ENCODE measurements at places on chromosomes 5 and 9.
A peak's percentile ranks its signal among the peaks of the same experiment; 100 is the strongest.

GRCh38 chr5:91291628-91292569 lies 91.2 kb downstream of the ARRDC3 start:
- DNase-seq = peak; percentile 66

GRCh38 chr5:76125888-76126287 lies 42.7 kb downstream of the SV2C start:
- DNase-seq = peak; percentile 12

GRCh38 chr9:104991144-104991953 lies 63.4 kb upstream of the ABCA1 start:
- DNase-seq = peak; percentile 97

DNA sequence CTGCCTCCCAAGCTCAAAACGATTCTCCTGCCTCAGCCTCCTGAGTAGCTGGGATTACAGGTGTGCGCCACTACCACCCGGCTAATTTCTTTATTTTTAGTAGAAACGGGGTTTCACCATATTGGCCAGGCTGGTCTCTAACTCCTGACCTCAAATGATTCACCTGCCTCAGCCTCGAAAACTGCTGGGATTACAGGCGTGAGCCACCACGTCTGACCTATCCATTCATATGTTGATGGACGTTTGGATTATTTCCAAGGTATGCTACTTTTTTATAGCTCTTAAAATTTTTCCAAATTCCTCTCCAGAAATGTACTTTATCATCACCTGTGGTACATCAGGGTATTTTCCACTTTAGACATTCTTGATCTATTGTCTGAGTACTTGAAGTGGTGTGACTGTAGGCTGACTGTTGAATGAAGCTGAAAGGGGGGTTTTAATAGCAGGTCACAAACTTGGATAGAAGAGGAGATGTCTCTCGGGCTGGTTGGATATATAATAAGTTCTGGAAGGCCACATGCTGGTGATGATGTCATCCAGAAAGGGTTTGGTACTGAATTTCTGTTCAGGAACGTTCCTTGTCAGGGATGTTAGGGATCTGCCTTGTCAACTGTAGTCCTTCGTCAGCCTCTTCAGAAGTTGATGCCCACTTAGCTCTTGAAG lies 7.4 kb downstream of the CTNNA1 start:
- DNase-seq = no peak

DNA sequence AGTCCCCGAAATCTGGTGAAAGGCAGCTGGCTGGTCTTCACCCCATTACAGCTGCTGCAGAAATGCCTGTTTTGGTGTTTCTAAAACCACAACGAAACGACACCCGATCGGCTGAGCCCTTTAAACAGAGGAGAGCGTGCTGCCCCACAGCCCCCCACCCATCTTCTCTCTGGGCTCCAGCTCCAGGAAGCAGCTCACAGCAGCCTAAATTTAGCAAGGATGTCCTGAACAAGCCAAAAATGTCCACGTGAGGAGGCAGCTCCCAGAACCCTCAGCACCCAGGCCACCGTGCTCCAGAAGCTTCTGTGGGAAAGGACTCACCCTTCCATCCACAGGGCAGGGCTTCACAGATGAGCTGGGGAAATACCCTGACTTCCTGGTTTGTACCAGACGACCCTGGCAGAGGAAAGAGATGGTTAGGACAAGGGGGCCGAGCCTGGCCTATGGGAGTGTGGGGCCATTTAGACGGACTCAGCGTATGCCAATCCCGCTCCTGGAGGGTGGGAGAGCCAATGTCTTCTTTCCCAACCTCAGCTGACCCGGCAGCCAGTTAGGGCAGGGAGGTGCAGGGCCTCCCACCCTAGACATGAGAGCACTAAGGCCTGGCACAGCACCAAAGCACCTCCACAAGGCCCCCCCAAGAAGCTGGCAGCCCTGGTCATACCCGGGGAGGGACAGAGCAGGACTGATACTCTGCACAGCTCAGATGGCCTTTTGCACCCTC lies 39.1 kb upstream of the SARDH start:
- no peak for DNase-seq

- peak; percentile 69 for DNase-seq
Measured at GRCh38 chr9:86843206-86843605, 104.1 kb downstream of the GAS1 start.

GRCh38 chr5:134994560-134995156 lies 27.0 kb downstream of the CATSPER3 start:
- DNase-seq = no peak

- no peak for DNase-seq
Measured at GRCh38 chr5:88251048-88251711, 17.5 kb downstream of the TMEM161B start.

DNA sequence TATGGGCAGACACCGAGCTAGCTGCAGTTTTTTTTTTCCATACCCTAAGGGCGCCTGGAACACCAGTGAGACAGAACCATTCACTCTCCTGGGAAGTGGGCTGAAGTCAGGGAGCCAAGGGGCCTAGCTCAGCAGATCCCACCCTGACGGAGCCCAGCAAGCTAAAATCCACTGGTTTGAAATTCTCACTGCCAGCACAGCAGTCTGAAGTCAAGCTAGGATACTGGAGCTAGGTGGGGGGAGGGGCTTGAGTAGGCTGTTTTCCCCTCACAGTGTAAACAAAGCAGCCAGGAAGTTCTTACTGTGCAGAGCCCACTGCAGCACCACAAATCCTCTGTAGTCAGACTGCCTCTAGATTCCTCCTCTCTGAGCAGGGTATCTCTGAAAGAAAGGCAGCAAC lies 151.7 kb upstream of the HCN1 start:
- no peak for DNase-seq

GRCh38 chr9:138061631-138062030 lies 184.0 kb downstream of the CACNA1B start:
- DNase-seq = no peak

- peak; percentile 45 for DNase-seq
Measured at GRCh38 chr5:159951834-159952233, 35.6 kb downstream of the ADRA1B start.

DNA sequence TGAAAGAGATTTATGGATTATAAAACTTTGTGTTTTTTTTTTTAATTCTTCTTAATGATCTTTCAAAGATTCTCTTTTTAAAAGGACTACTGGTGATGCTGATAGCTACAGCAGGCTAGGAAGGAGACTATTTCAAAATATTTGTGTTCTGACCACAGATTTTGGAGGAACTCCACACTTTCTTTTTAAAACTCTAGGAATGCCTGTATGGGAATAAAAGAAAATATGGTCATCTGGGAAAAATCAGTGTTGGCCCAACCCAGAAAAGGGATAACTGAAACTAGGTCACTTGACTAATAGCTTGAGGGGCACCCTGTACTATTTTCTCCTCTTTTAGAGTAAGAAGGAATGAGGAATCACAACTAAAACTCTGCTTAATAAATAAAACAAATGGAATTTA lies 97.6 kb upstream of the ADAMTS19 start:
- DNase-seq = peak; percentile 84

DNA sequence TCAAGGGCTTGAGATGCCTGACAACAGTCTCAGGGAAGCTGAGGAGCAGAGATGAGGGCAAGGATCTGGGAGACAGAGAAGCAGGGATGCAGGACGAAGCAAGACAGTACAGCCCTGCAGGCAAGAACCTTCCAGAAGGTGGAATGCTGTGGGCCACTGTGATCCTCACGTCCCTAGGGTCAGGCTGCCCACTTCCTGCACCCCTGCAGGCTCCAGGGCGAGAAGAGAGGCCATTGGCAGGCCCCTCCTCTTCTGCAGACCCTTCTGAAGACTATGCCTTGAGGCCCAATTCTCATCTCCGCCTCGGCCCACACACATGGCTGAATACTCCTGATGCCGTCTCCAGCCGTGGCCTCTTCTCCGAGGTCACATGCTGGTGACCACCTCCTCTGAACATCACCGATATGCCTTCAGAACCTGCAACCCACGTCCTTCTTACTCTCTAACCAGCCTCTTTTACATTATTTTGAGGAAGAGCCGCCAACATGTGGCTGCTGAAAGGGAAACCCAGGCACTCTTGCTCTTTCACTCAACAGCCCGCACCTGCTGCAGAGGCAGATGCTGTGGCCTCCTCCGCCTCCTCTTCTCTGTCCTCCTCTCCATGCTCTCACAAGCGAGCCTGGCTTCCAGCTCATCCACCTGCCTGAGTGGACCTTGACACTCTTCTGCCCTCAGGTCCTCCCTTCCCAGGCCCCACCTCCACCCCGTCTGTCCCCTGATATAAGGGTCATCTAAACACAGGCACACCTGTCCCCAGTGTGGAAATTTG lies 181.5 kb downstream of the IRX2 start:
- no peak for DNase-seq

GRCh38 chr9:109031241-109031640 lies 17.9 kb upstream of the CTNNAL1 start:
- DNase-seq = no peak

DNA sequence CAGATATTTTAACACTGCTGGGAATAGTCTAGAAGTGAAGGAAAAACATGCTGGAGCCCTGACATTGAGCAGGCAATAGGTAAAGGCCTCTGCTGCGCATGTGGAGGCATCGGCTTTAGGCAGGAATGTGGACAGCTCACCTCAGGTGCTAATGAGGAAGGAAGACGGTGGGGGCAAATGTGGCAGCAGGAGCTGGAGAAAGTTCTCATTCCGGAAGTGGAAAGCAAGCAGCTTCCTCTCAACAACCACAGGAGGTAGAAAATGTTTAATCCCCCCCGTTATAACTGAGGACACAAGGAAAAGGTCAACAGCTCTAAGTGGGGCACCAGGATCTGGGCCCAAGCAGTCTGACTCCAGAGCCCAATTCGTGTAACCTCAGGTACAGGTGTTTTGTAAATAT lies 7.6 kb upstream of the RPS14 start:
- DNase-seq = no peak

GRCh38 chr9:110641293-110641692 lies 27.3 kb upstream of the MUSK start:
- DNase-seq = peak; percentile 88

- DNase-seq = peak; percentile 54
Measured at GRCh38 chr9:81083854-81084512, 605.4 kb downstream of the TLE1 start.

DNA sequence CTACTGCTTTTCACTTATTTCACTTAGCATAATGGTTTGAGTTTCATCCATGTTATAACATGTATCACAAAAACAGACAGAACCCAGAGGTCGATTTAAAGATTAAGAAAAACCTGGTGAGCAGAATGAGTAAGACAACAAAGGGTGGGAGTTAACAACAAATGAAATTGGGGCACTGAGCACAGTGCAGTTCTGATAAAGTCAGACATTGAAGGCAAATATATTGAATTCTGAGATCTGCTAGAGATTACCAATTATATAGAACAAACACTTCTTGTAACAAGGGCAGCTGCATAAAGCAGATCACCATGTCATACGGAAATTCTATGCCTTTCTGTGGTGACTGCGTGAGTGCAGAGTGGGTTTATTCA lies 517.3 kb upstream of the RORB start:
- no peak for DNase-seq

GRCh38 chr5:139458580-139459407 lies 3.7 kb downstream of the ECSCR start:
- DNase-seq = no peak

GRCh38 chr5:106732624-106733023 lies 938.1 kb downstream of the EFNA5 start:
- DNase-seq = no peak

DNA sequence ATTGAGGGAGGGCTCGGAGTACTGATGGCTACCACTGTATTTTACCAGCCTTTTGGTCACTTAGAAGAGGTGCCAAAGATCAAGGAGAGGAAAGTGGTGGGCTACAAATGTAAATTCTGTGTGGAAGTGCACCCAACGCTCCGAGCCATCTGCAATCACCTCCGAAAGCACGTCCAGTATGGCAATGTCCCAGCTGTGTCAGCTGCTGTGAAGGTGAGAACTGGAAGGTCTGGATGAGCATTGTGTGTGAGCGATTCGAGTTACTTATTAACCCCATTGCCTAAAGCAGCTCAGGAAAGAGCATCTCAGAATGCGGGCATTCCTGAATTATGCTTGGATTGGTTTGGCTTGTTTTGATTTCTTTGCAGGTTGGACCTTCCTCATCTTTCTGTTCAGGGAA lies 67.5 kb downstream of the ZNF462 start:
- DNase-seq = no peak

GRCh38 chr5:125750861-125751186 lies 672.4 kb upstream of the GRAMD2B start:
- no peak for DNase-seq

DNA sequence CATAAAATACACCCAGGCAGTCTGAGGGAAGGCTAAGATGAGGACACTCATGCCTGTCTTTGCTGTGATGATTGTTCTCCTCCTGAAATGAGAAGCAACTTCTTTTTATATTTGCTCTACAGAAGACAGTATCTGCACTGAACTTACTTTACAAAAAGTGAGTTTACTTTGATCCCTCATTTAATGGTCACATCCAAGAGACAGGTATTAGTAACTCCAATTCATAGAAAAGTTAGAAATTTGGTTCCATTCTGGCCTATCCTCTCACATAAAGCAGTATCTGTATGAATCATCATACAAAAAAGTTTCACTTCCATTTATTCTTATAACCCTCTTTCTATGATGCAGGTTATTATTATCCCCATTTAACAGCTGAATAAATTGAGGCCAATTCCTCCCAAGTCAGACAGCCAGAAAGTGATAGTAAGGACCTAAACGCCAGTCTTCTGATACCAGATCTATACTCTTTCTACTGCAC lies 15.2 kb downstream of the TSTD2 start:
- no peak for DNase-seq

DNA sequence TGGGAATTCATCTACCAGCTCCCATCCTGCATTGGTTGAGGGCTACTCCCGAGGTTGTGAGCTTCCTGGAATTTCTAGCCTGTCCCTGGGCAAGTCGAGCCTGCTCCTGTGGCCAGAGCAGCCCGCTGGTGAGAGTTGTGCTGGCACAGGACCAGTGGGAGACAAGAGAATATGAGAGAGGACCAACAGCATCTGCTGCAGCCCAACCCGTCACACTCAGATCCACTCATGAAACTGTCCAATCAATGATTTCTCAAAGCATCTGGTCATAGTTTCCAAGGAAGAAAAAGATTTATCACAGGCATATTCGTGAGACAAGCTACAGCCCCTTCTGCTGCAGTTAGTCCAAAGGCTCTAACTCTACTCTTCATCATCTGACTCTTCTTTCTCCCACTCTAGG lies 64.4 kb upstream of the RAI14 start:
- no peak for DNase-seq

DNA sequence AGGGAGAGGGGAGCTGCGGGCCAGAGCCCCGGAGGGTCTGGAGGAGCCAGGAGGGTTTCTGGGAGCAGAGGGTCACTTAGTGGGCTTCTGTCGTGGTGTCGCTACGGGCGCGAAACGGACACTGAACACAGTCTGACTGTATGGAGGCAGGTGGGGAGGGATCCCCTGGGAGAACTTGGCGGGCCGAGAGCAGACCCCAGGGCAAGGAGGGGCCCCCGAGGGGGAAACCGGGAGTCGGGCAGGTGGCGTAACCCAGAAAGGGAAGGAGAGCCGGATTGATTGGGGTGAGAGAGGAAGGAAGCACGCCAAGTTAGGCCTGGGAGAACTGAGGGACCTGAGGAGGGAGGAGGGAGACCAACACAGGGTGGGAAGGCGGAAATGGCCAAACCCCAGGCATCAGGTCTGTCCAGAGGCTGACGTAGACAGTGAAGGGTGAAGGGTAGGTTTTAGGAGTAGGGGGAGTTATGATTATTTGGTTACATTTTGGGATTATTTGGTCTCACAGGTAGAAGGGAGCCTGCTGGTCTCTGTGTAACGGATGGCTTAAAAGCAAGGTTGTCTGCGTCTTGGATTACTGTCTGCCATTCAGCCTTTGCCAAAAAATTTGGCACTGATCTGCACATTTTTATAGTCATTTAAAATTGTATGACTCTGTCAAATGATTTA lies 3.3 kb upstream of the MSMP start:
- DNase-seq = peak; percentile 35
